ENCODE measurements at places on chromosomes 6 and 20.

DNA sequence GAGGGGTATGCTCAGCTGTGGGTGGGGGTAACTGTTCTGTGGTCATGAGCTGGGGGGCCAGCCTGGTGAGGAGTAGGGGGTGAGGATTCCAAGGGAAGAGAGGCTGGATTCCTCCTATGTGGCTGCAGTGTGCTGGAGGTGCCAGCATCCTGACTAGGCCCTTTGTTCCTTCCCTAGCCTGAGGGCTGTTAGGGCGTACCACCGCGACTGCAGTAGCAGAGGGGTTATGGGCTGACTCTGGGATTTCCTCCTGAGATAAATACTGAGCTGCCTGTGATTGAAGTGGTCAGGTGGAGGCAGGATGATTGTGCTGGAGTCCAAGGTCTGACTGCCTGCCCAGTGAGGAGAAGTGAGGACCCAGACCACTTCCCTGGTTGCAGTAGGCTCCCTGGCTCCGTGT lies 205.3 kb downstream of the ADGRG6 start:
- DNase-seq = no peak

DNA sequence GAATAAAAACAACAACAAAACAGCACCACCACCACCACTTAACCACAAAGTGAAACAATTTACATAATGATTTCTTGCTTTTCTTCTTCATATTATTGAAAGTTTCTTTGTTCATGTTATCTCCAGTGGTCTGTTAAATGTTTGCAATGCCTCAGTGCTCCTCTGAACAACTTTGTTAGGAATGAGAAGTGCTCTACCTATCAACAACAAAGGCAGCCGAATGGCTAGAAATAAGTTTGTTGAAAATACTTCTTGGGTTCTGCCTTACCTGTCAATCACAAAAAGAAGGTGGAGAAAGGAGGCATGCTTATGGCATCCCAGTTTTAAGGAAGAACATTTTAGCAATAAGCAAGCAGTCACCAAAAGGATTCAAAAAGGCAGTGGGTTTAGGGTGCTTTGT lies 490.2 kb downstream of the PRKN start:
- DNase-seq = no peak

- peak; percentile 27 for DNase-seq
Measured at GRCh38 chr20:46311039-46311650, 2.8 kb upstream of the CDH22 start.

DNA sequence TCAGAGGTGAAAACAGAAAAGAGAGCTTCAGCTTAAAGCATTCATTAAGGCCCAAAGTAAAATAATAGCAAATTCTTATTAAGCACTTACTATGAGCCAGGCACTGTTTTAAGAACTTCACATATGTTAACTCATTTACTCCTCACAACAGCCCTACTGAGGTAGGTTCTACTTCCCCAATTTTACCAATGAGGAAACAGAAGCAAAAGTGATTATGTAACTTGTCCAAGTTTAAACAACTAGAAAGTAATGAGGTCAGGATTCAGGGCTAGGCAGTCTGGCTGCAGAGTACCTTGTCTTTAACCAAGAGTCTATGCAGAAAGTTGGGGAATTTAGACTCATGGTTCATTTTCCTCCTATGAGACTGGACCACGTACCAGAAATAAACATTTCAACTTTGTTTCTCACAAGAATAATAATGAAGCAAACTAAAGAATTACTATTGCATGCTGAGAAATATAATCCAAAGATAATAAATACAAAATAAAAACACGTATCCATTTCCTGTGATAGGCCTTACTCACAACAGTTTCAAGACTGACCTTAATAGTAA lies 3.8 kb downstream of the COL21A1 start:
- DNase-seq = no peak

- no peak for DNase-seq
Measured at GRCh38 chr20:2838847-2839671, 1.4 kb downstream of the PCED1A start.

GRCh38 chr6:16764188-16764950 lies 3.1 kb upstream of the ATXN1 start:
- DNase-seq = no peak

DNA sequence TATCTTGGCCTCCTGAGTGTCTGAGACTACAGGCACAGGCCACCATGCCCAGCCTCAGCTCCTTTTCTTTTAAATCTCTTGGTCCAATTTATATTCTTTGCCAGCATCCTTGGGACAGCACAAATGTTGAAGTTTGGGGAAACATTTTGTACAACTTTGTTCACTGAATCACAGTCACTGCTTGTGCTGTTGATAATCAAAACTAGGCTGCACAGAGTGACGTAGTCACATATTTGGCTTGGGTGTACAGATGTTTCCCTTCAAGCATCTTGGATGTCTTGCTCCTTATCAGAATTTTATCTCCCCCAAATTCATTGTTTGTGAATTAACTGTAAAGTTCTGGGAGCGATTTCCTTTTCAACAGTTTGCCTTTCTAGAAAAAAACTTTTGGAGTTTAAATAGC lies 17.9 kb downstream of the CARMIL1 start:
- DNase-seq = no peak

DNA sequence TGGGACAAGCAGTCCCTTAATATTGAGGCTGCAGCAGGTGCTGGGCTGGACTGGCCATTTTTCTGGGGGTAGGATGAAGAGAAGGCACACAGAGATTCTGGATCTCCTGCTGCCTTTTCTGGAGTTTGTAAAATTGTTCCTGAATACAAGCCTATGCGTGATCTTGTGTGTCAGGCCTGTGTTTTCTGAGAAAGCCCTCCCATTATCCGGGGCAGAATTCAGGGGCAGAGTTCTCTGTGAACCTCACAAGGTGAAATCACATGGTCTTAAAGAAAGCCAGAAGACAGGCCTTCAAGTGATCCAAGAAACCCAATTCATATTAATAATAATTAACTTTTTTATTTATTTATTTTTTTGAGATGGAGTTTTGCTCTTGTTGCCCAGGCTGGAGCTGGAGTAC lies 12.5 kb downstream of the CCN5 start:
- DNase-seq = no peak

GRCh38 chr6:142887517-142887916 lies 57.5 kb downstream of the HIVEP2 start:
- DNase-seq = no peak

DNA sequence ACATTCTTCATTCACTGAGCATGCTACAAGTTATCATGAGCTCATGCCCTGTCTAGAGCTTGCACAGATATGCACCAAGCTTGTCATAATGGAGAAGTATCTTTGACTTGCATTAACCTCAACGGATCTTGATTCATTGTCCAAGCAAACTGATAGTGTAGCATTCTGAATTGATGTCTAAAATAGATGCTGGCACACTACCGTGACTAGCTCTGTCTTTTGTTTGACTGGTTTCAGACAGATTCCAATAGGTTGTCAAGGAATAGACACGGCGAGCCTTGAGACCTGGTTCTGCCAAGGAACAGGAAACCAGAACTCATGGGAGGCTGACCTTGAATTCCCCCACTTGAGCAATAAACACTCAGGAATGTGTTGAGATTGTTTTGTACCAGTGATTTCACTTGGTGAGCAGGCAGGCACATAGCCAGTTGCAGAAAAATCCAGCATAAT lies 1153.1 kb upstream of the GJE1 start:
- DNase-seq = no peak

GRCh38 chr6:36636283-36636682 lies 42.1 kb downstream of the SRSF3 start:
- no peak for DNase-seq

GRCh38 chr20:36119537-36119936 lies 35.0 kb upstream of the EPB41L1 start:
- DNase-seq = no peak

DNA sequence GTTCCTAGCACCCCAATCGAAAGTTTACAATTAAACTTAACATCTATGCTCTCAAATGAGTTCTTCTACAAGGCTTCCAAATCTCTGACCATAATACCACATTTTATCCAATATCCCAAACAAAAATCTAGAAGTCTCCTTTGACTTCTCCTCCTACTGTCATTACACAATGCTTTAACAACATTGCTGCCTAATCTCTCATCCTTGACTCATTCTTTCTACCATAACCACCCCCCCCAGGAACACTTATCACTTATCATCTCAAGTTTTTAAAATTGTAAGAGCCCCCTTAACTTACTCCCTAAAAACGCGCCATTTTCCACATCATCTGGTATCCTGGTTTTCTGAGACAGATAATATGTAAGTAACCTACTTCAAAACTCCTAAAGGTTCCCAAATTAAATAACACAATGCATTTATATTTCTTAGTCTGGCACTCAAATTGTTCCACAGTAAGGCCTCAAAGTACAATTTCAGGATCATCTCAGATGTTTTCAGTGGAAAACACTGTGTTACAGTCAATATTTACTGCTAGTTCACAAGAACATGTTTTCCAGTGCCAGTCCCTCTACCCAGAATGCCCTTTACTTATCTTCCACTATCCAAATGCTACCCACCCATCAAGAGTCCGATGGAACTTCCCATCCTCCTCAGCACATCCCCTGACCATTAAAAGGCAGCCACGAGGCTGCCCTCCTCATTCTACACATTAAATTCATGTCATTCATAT lies 308.2 kb upstream of the THEMIS start:
- no peak for DNase-seq

DNA sequence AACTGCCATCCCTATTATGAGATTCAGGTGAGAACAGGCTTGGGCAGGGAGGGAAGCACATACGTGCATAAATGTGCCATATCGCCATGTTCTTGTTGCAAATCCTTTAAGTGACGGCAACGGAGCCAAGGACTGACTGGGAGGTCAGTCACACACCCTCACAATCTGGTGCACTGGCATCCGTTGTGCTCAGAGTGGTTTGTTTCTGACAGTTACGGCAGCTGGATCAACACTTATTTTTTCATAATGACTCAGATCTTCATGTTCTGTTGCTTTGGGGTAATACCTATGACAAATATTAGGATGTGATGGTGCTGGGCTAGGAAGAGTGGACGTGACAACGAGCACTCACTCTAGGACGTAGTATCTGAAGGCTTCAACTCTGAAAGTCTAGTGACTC lies 56.2 kb upstream of the PREP start:
- no peak for DNase-seq

GRCh38 chr6:164252948-164253347 lies 838.4 kb downstream of the QKI start:
- no peak for DNase-seq

DNA sequence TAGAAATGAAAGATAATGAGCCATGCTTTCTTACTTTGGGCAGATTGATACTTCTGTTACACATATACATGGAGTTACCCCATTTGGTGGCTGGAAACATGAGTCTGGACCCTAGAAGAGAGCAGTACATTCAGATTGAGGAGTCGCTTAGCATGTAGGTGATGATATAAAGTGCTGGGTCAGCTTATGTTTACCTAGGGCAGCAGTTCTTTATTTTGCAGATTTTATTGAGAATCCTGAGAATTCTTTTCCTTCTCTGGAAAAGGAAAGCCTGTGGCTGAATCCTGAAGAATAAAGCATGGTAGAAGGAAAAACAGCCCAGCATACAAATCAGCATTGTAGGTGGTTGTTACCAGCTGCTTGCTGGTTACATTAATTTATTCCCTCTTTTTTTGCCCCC lies 91.2 kb downstream of the SMAP1 start:
- no peak for DNase-seq

DNA sequence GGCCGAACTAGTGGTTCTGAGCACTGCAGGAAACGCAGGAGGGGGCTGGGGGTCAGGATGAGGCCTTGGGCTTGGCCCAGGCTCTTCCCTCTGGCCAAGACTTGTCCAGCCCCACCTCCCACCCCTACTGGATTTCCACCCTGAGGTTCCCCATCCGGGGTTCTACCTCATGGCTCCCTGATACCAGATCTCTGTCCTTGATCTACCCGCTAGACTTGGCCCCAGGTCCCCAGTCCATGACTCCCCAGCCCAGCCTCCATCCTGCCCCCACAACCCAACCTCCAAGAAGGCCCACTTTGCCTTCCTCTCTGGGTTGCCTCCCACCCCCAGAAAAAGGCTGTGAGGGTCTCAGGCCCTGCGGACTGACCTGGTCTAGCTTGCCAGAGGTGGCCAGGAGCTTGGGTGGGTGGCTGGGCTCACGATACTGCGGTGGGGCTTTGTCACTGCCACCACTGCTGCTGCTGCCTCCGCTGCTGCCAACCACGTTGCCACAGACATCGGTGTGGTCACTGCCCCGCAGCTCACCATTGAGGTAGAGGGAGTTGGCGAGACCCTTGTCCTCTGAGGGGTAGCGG lies 6.8 kb upstream of the FASTKD5 start:
- no peak for DNase-seq

DNA sequence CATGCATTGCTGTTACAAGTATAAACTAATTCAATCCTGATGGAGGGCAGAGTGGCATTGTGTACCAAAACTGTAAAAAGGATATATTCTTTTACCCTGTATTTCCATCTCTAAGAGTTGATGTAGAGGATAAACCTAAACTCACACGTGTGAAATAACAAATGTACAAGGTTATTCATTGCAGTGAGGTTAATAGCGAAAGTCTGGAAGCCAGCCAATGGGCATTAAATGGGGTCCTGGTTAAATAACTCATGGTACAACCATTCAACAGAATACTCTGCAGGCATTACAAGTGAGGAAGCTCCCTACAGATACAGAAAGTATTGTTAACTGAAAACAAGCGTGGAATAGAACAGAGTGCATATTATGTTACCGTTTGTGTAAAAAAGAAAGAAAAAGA lies 56.9 kb downstream of the BCAS1 start:
- no peak for DNase-seq

DNA sequence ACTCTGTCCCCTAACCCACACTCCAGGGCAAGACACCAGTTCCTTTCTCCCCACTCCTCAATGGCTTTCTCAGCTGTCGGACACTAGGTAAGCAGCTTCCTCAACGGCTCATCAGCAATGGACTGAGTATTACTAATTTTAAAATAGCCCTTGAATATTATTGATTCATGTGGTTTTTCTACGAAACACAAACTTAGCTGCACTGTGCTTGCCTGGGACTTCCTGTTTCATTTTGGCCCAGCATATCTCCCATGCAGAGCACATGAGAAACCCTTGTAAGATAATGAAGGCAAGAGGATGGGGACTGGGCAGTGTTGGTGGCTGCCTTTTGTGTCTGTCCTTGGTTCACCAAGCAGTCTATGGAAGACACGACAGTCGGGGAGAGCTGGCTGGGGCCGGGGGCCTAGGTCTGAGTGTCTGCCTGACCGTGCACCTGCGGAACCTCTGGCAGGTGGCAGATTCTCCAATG lies 48.9 kb downstream of the RNASET2 start:
- DNase-seq = no peak

GRCh38 chr6:76885861-76886301 lies 577.4 kb downstream of the HTR1B start:
- DNase-seq = no peak

Measured in LNCaP clone FGC (cell line).